ENCODE measurements at places on chromosomes 13 and 19.

GRCh38 chr19:55080121-55080967 lies 4.7 kb downstream of the EPS8L1 start:
- DNase-seq = peak; percentile 77

GRCh38 chr19:10137751-10138682 lies 18.3 kb upstream of the EIF3G start:
- DNase-seq = peak; percentile 61

DNA sequence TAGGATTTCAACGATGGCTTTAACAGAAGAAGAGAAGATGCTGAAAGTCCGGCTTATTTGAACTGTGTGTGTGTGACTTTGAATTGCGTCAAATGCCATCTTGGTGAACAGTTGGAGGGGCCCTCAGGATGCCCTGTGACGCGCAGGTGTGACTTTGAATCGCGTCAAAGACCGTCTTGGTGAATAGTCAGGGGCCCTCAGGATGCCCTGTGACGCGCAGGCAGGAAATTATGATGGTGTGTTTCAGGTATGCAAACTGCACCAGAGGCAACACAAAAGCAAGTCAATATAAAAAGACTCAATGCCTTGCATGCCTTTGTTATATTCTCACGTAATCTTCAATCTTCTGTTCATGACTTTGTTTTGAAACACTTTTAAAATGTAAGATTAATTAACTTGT lies 29.2 kb downstream of the ATP11A start:
- DNase-seq = no peak

DNA sequence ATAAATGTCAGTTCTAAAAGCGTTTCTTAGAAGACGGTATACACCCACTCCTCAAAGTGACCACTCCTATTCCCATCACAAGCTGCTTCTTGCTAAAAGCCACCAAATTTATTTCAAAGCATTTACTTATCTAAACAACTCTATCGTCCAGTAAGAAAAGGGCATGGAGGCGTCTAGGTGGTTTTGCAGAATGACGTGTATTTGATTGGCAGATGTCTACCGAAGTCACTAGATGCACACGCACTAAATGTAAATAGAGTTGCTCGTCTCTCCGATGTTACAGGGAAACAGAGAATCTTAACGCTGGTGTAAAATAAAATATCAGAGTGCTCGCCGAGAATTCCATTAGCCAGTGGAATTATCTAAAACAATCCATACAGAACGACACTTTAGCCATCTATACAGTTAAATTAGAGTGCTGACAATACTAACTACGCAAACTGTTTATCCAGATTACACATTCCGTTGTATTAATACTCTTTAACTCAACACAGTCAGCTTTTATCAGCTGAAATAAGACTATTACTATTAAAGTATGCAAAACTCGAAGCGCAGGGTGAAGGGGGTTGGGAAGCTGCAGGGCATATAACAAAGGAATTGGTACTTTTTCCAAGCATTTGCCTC lies 1.9 kb downstream of the KLF12 start:
- no peak for DNase-seq

DNA sequence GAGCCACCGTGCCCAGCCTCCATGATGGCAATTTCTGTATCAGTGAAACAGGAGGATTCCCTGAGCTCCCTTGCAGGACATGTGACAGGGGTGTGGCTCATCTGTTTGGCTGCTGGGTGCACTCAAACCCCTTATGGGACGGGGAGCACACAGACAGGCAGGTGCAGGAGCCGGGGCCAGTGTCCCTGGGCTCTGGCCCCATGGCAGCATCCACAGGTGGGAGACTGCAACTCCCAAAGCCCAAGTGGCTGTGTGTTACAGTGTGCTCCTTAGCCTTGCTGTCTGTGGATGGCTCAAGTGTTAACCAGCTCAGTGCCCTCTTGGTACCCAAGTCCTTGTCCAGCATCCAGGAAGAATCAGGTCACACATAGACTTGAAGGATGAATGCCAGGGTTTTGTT lies 14.6 kb downstream of the MBD3L1 start:
- DNase-seq = no peak

DNA sequence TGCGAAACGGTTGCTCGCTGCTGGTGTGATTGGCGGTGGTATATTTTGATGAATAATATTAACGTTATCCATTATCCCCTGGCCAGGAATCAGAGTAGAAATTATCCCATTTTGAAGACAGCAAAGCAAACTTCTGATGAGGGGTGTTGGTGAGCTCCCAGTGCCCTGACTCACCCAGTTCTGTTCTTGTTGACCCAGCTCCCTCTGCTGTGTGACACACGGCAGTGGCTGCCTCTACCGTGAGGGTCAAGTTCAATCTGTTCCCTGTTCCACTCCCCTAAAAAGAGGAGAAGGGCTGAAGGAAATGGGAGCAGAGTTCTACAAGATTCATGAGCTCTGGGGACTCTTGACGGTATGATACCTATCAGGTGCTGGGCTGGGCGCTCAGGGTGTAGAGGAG lies 2.0 kb downstream of the CAMSAP3 start:
- DNase-seq = no peak

DNA sequence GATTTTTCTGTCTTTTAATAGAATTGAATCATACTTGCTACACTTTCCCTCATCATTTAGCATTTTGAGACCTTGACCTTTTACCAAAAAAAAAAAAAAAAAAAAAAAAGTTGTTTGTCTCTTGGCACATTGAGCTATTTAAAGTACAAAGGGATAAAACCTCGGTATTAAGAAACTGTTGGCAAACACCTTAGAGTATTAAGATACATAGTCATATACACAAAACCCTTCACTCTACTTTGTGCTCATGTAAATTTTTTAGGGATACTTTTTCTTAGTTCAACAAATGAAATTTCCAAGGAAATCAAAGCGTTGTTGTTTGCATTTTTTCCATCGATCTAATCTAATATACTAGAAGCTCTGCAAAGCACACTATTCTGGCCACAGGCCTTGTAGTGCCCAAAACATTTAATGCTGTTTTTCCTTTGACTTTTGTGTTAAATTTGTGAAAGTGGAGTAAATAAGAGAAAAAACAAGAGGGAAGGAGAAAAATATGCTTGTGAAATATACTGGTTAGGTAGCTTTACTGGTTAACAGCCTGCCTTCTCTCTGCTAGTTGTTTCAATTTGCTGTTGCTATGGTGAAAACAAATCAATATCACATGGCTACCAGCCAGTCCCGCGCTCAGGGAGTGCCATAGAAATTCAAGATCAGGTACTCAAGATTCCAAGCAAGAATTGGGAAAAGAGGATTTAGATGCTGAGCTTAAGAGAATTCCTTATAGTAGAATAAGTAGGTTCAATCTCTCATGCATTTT lies 2.6 kb downstream of the MBNL2 start:
- DNase-seq = no peak

DNA sequence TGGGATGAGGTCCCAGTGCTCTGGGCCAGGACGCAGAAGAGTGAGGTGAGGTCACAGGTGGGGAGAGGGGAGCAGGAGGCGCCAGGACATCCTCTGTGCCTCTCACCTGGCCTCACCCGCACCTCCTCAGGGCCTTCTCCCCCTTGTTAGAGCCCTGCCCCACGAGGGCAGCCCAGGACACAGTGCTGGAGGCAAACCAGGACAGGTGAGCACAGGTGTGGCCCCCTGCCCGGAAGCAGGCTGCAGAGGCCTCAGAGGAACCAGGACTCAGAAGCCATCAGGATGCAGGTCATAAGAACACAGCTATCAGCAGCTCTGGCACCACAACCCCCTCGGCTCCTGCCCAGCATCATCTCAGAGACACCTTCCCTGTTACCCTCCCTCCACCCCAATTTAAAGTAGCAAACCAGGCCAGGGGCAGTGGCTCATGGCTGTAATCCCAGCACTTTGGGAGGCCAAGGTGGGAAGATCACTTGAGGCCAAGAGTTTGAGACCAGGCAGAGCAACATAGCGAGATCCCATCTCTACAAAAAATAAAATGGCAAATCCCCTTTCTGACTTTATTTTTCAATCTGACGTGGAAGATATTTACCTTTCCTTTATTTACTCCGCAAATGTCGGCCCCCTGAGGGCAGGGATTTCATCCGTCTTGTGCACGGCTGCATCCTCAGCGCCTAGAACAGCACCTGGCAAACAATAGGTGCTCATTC lies at the start of gene CEACAM16:
CEACAM16 (plus strand) TSS at position 660 of the 710 bp plus-strand sequence. CDS start 2,306 bp downstream, outside the sequence.
- DNase-seq = peak; percentile 40

GRCh38 chr13:113551081-113552000 lies 33.2 kb upstream of the TFDP1 start:
- no peak for DNase-seq

GRCh38 chr19:12668932-12669269 lies 2.3 kb downstream of the WDR83 start:
- no peak for DNase-seq

DNA sequence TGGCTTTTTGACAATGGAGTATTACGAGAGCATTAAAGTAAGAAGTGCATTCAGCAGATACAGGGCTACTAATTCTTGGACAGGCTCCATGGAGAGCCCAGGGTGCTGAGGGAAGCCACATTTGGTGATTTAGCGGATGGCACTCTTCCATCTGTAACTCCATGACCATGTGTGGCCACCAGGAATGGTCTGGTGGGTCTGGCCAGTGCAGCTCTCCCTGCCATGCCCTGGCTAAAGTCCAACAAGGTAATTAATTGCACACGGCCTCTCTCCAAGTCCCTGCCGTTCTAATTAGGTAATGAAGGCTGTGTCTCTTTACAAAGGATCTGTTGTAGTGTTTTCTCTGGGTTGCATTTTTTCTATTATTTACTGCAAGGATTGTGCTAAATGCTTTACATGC lies 4.3 kb upstream of the ZFR2 start:
- DNase-seq = no peak

- no peak for DNase-seq
These were observed 31.6 kb upstream of the CACTIN start for GRCh38 chr19:3658004-3658869.

GRCh38 chr13:39835253-39835652 lies 179.8 kb downstream of the COG6 start:
- no peak for DNase-seq

GRCh38 chr13:44739120-44739519 lies 163.0 kb upstream of the TSC22D1 start:
- DNase-seq = no peak

DNA sequence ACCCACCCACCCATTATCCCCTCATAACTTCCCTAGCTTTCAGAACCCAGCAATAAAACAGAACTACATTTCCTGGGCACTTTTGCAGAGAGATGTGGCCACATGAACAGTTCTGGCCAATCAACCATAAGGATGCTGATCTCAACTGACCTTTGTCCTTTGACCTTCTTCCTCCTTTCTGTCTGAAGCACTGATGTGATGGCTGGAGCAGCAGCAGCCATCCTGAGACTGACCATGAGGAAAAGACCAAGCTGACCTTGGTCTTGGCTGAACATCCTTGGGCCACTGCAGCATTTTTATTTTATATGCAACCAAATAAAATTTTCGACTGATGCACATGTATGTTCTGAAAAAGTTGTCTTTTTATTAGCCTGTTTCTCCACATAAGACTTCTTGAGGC lies 33.1 kb upstream of the CACNA1A start:
- no peak for DNase-seq

DNA sequence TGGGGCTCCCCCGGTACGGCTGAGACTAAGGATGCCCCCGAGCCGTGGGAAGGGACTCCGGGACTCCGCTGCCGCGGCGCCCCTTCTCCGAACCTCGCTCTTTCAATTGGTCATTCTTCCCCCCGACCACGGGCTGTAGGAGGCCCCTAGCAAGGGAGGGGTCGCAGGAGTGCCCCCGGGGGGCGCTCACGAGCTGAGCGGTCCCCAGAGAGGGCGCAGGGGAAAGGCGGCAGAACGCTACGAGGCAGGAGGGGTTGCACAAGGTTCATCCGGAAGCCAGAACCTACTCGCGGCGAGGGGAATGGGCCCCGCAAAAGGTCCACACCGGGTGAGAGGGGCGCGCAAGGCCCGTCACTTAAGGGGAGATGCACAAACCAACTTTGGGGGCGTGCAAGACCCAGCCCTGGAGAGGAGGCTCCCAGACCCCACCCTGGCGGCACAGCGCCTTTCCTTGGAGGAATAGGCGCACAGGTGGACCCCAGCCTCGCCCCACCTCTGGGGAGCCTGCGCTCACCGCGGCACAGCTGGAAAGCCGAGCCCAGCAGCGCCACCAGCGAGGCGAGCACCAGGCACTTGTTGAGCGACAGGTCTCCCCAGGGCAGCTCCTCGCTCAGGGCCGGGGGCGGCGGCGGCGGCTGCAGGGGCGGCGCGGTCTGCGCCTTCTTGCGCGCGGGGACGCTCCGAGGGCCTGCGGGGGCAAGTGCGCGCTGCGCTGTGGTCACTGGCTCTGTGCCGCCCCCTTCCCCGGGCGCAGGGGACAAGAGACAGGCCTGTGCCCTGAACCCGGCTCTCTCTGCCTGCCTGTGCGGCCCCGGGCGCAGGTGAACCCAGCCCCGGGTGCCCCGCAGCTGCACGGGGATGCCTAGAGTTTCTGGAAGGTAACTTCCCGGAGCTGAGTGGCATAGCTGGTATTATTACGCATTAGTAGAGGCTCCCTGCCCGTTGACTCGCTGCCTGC lies 2.8 kb downstream of the JSRP1 start:
- DNase-seq = peak; percentile 87

DNA sequence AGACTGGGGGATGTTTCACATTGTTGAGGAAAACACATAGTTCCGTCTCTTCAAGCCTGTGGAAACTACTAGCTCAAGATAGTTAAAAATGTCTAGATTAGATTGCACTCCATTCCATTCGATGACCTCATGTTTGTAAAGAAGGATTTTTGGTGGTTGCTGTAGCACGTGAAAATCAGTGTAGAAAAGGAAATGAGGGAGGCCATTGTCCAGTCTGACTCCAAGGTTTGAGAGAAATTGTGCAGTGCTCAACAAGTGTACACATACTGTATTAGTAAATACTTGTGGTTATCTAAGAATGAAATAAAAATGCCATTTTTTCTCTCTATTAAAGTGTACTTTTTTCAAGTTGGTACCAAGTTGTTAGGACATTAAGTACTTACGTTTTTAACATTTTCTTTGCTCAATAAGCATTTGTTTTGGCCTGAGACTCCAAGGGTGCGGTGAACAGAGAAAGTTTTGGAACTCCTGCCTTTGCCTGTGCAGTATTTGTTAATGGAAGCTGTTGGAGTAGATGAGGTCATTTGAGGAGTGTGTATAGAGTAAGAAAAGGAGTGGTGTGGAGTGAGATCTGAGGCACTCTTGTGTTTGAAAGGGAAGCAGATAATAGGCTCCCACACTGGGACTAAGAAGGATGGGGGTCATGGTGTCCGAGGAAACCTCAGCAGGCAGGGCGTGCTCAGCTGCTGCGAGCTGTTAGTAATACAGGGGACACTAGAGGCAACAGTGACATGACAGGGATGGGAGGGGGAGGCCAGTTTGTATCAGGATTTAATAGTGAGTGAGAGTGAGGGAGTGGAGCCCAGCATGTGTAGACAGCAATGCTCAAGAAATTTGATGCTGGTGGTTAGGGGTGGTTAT lies 4.4 kb downstream of the WASF3 start:
- no peak for DNase-seq

GRCh38 chr19:1248786-1249297 lies 459 bp downstream of the MIDN start:
- DNase-seq = peak; percentile 97

- DNase-seq = no peak
These were observed 4.7 kb upstream of the ZNF611 start for GRCh38 chr19:52739576-52739975.

- no peak for DNase-seq
These were observed 39.5 kb downstream of the SIAH3 start for GRCh38 chr13:45811891-45812694.

GRCh38 chr19:3893509-3894179 lies 13.2 kb downstream of the ATCAY start:
- DNase-seq = no peak
